Activated CD4-positive, alpha-beta T cell treated with anti-CD3 and anti-CD28 coated beads, Interleukin-2, amount 10 ng/mL, durations not matched to agents 7 days and 5 days (primary cell): ENCODE measurements at places on chromosomes 13 and 19. TPM values are rescaled to one million over a fixed set of nuclear protein-coding genes. Genes with fewer than 3 reads are reported as not detected.

Gene CCDC169
- not detected for total RNA-seq

Gene ZNF324
- total RNA-seq = 9.0 TPM

Gene EDNRB
- total RNA-seq = not detected

Gene ZNF471
- total RNA-seq = 1.5 TPM

Gene PRPF31
- total RNA-seq = 74.1 TPM

Gene RPS16
- 2,465 TPM for total RNA-seq

Gene PSG1
- not detected for total RNA-seq

Gene ZNF296
- total RNA-seq = 4.0 TPM

Gene RNF17
- total RNA-seq = 0.29 TPM

Gene CYP2S1
- 0.17 TPM for total RNA-seq

Gene ANKRD24
- total RNA-seq = 0.60 TPM
